NCI-H2107 (cell line): ENCODE measurements at places on chromosomes 13 and 19.

GRCh38 chr13:51832471-51833152 is 12.4 kb downstream of the TMEM272 start:
- DNase-seq: no peak

DNA sequence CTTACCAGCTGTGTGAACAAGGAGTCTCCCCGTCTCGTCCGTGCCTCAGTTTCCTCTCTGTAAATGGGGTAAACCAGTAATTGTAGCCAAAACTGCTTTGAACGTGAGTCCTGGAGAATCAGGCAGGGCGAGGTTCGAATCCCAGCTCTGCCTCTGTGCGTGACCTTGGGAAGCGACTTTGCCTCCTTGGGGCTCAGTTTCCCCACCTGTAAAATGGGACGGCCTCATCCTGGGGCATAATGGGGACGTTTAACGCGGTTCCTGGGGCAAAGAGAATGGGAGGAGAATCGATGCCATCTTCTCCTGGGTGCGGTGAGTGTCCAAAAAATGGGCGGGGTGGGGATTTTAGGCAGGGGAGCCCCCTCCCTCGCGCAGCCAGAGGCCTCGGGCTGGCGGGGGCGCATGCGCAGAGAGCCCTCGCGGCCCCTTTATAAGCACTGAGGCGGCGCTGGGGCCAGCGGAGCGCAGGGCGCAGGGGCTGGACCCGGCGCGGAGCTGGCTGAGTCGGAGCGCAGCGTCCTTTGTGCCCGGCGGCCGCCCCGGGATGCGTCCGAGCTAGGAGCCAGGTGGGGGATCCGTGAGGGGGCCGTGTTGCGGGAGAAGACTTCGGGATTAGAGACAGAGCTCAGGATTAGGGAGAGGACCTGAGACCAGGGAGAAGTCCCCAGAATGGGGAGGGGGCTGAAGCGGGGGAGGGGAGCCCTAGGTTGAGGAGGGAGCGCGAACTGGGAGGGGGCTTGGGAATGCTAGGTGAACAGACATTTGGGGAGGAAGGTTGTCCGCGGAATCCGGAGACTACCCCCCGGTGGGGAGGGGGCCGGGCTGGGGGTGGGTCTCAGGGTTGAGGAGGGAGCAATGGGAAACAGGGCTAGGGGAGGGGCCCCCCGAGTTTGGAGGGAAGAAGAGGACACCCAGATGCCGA is at the start of gene NCAN:
TSS of gene NCAN (plus strand) at position 460 of the 922 bp plus-strand sequence. CDS start 4,996 bp downstream, outside the sequence.
- no peak for DNase-seq

DNA sequence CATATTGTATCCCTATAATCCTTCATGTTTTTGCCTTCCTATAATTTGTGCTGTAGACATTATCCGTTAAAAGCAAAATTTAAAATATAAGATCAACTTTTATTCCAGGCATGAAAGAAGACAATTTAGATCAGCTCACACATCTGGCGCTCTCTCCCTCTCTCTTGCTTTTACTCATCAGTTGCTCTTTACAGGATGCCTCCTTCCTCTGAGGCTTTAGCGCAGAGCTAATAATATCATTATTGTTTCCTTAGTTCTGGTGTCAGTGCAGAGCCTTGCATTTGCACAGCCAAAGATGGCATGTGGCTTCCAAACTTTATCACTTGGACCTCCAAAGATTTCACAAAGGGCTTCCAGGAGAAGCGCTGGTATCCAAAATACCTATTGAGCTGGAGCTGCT is 295.1 kb downstream of the FGF9 start:
- DNase-seq: no peak

GRCh38 chr13:32889986-32890565 is 126.1 kb upstream of the KL start:
- DNase-seq: no peak

DNA sequence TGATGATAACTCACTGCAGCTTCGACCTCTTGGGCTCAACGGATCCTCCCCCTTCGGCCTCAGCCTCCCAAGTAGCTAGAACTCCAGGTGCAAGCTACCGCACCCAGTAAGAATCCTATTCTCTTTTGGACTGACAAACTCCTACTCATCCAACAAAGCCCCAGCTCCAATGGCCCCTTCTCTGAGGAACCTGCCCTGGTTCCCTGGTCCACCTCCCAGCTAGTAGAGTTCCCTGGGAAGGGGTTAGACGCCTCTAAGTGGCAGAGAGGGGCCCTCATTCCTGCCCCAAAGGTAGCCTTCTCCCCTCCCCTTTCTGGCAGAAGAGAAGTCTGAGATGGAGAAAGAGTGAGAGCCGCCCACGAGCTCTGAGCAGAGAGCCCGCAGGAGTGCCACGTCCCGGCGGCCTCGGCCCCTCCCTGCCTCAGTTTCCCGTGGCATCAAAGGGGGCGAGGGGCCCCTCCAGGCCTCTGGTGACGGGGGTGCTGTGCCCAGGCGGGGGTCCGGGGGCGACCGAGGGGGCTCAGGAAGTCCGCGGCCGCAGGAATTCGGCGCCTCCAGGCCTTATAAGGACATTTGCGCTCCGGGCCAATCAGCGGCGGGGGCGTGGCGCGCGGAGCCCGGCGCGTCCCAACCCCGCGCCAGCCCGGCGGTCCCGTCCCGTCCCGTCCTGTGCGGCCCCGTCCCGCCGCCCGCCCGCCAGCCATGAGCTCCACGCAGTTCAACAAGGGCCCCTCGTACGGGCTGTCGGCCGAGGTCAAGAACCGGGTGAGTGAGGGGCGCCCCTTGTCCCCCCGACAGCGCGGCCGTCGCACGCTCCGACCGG is at the start of gene CNN2:
TSS of gene CNN2 (plus strand) at position 649 of the 823 bp plus-strand sequence. CDS start at position 703, 54 bp downstream.
- DNase-seq: no peak

- DNase-seq: no peak
Observed at GRCh38 chr19:7677669-7678311, 900 bp downstream of the MCEMP1 start.

DNA sequence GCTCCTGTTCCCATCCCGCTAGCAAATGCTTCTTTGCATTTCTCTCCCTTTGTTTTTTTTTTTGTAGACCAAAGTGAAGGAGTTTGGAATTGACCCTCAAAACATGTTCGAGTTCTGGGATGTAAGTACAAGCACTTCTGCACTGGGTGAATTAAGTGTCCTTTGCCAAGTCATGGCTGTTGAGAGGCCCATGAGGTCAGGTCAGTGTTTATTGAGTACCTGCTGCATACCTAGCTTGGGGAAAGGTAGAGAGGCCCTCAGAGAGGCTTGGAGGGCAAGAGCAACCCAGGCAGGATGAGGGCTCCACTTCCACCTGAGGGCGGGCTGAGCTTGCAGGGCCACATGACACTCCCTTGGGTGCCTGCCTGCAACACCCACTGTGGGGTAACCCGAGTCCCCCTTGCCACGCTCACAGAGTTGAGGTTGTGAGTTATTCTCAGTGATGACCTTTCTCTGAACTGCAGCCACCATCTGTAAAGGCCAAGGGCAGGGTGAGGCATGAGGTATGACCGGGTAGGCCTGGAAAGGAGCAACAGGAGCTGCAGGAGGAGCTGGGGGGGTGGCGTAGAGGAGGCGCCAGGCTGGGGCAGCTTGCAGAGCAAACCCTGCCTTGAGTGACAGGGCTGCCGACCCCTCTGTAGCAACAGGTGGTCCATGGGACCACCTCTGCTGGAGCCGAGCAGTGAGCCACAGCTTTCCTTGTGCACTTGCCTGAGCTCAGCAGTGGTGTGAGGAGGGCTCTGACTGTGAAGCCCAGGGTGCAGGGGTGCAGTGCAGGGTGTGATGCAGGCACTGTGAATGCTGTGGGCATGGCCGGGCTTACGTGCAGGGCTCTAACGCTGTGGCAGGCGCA is 16.6 kb downstream of the GPI start:
- no peak for DNase-seq

GRCh38 chr19:57559008-57559403 is 657 bp downstream of the ZNF550 start:
- no peak for DNase-seq

DNA sequence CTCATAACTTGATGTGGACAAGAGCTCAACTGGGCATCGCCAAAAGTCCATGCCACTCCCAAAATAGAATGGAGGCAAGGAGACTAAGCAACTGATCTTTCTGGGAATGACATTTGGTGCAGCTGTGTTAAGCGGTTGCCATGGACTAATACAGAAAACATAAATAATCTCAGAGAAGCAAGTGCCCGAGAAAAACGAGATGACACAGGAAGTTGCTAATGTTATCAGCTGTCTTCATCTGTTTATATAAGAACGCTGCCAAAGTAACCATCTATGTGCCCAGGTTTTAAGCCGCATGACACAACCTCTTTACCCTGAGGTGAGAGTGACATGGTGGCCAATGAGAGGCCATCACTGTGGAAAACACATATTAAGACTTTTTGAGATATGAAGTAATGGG is 54.9 kb upstream of the SACS start:
- no peak for DNase-seq

DNA sequence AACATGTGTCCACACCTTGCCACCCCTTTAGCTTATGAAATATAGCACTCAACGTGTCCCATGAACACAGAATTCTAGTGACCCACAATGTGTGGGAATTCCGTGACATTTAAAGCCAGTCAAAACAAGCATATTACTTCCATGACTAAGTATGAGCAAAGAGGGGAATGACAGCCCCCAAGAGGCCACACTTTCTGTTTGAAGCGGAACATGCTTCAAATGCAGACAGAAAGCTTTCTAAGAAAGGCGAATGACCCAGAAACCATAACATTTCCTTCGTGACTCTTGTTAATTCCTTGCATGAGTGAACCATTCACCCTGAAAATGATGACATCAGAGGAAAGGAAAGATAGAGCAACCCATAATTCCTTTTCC is 122.0 kb upstream of the FNDC3A start:
- DNase-seq: no peak

DNA sequence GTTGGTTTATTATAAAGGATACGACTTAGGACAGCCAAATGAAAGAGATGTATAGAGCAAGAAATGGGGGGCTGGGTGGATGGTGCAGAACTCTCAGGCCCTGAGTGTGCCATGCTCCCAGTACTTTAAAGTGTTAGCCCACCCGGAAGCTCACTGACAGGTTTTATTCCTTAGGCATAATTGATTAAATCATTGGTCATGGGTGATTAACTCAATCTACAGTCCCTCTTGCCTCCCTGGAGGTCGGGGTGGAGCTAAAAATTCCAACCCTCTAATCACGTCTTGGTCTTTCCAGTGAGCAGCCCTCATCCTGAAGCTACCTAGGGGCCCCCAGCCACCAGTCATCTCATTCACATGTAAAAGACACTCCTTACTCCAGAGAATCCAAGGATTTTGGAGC is 9.9 kb upstream of the LEUTX start:
- no peak for DNase-seq

DNA sequence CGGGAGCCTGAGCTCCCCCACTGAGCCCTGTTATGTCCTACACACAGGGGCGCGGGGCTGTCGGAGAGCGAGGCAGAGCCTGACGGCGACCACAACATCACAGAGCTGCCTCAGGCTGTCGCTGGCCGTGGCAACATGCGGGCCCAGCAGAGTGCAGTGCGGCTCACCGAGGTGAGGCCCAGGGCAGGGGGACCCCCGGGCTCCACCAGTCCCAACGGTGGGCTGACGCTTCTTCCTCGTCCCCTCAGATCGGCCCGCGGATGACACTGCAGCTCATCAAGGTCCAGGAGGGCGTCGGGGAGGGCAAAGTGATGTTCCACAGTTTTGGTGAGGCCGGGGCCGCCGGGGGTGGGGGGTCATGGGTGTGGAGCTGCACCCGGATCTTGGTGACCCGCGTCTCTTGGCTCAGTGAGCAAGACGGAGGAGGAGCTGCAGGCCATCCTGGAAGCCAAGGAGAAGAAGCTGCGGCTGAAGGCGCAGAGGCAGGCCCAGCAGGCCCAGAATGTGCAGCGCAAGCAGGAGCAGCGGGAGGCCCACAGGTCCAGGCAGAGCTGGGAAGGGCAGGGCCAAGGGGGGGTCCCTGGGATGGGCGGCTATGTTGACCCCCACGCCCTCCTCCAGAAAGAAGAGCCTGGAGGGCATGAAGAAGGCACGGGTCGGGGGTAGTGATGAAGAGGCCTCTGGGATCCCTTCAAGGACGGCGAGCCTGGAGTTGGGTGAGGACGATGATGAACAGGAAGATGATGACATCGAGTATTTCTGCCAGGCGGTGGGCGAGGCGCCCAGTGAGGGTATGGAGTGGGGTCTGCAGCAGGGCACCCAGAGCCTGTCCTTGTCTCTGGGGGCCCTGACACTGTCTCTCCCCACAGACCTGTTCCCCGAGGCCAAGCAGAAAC is 1.2 kb upstream of the P2RY11 start:
- DNase-seq: no peak

- DNase-seq: no peak
Observed at GRCh38 chr13:39040206-39040605, 1.9 kb downstream of the NHLRC3 start.

DNA sequence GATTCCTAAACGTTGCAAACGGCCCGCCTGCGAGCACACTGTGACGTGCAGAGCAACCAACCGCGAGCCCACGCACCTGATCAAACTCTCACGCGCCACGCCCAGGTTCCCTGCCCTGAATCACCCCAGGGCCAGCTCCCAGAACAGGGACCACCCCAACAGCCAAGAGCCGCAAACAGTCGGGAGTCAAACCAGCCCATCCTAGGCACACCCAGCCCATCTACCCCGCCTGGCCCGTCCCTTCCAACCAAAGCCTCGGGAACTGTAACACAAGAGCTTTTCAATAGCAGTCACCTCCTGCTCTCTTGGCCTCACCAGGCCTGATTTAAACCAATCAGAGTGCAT is 8.9 kb downstream of the PIP5K1C start:
- no peak for DNase-seq

- DNase-seq: no peak
Observed at GRCh38 chr19:27733551-27734266, 1479.2 kb downstream of the UQCRFS1 start.

DNA sequence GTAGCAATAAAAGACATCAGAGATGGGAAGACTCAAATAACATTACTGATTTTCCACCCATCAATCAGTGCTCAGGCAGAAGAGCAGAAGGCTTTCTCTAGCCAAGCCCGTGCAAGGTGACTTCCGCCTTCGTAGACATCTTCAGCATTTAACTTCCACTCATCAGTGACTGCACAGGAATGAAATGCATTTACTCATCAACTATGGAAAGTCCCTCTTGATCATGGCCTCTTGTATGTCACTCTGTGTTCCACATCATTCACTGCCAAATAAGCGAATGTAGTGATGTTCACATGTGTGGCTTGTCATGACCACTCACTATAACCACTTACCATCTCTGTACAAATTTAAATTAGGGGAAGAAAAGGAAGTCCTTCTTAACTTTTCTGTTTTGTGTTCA is 49.4 kb downstream of the SACS start:
- no peak for DNase-seq

GRCh38 chr13:32354040-32354439 is 38.7 kb downstream of the BRCA2 start:
- DNase-seq: no peak

- DNase-seq: no peak
Observed at GRCh38 chr19:50535672-50536187, 22.0 kb upstream of the ASPDH start.
